ENCODE measurements at places on chromosomes 16 and 17.

DNA sequence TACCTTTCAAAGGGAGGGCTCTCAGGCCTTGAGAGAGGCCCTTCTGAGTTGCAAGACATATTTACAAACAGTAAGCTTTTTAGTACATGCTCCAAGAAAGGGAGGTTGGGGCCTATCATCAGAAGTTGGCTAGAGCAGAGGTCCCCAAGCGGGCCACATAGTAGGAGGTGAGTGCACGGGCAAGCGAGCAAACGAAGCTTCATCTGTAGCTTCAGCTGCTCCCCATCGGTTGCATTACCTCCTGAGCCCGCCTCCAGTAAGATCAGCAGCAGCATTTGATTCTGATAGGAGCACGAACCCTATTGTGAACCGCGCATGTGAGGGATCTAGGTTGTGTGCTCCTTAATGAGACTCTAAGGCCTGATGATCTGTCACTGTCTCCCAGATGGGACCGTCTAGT lies 26.2 kb downstream of the PRDM7 start:
- no peak for DNase-seq

- no peak for DNase-seq
Measured at GRCh38 chr17:11388054-11388453, 147.0 kb downstream of the SHISA6 start.

GRCh38 chr17:13374203-13375143 lies 227.3 kb downstream of the HS3ST3A1 start:
- DNase-seq, result peak; percentile 55

DNA sequence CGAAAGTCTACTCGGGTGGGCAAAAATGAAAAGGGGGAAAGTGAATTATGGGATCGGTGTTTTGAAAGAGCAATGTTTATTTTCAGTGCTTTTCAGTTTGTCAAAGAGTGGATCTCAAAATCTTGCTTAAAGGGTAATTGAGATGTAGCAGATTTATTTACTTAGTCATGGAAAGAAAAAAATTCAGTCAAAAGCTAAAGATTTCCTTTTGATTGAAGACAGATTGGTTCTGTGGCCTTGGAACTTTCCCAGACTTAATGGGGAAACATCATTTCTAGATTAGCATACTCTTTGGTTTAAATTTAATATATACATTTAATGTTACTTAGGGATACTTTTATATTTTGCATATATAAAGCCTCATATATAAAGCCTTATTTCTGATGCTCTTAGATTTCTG lies 20.6 kb downstream of the PRKAR1A start:
- no peak for DNase-seq

GRCh38 chr17:4744999-4745969 lies 5.6 kb upstream of the CXCL16 start:
- no peak for DNase-seq

DNA sequence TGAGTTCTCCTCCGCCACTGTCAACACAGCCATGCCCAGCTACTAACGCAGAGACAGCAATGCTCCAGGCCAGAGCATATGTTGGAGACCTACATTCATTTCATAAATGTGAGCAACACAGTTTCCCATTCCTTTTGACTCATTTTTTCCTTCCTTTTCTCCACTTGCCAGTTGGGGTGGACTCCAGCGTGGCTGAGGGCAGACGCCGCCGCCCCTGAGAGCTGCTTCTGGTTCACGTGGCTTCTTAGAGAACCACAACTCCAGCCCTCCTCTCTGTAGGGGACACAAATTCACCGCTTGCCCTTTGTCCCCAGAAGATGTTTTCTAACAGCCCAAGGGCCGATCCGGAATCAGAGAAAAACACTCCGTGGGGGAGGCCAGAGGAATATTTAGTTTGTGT lies 45.8 kb upstream of the ZCCHC14 start:
- DNase-seq, result peak; percentile 47

- DNase-seq, result no peak
Measured at GRCh38 chr17:80030730-80031410, 4.8 kb downstream of the TBC1D16 start.

DNA sequence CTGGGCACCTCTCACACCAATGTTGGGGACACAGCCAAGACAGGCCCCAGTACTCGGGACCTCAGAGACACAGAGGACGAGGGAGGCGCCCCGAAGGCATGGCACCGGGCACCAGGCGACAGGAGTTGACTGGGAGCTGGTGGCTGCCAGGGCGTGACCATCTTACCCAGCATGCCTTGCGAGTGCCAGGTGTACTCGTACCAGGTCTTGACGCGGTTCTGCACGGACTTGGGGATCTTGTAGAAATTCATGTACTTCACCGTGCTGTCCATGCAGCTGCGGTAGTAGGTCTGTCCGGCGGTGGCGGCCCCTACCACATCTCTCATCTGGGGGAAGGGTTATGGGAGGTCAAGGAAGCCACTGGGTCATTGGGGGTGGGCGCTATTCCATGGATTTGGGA lies 67.3 kb downstream of the CNGB1 start:
- DNase-seq, result no peak

GRCh38 chr16:85005285-85006069 lies 5.9 kb downstream of the ZDHHC7 start:
- DNase-seq, result peak; percentile 59

GRCh38 chr17:82489117-82489516 lies 30.4 kb upstream of the FOXK2 start:
- DNase-seq, result peak; percentile 54

- peak; percentile 18 for DNase-seq
Measured at GRCh38 chr17:16928406-16929034, 43.4 kb downstream of the TNFRSF13B start.

- no peak for DNase-seq
Measured at GRCh38 chr16:68033101-68033500, 10.0 kb downstream of the DUS2 start.

DNA sequence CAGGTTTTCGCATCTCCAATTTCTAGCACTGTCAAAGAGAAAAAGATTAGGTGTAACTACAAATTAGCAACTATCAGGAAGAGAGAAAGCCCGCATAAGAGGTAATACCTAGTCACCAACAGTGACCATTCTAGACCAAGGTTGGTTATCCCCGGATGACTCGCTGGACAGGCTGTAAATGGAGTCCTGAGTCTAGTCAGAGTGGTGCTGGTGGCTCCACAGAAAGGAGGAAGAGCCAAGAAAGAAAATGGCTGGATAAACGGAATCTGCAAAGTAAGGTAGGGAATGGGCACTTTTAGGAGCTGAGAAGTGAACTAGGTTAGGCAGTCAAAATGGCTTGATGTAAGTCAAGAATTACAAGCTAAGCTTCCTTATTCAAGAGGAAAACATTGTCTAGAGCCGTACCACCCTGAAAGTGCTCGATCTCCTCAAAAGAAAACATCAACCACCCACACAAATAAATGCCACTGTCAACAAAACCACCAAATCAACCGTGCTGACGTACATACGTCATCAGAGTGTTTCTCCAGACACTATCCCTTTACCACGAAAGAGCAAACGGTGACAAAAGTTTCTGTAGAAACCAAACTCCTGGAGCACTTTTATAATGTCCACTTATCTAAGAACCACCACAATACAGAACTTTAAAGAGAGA lies 2.2 kb downstream of the GSPT1 start:
- no peak for DNase-seq

DNA sequence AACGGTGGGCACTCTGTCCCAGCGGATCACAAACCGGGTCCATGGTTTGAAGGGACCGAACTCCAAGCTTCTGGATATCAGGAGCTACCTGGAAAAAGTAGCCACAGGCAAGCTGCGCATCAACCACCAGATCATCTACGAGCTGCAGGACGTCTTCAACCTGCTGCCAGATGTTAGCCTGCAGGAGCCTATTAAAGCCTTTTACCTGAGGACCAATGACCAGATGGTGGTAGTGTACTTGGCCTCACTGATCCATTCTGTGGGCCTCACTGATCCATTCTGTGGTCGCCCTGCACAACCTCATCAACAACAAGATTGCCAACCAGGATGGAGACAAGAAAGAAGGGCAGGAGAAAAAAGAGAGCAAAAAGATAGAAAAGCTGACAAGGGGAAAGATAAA lies 6.3 kb upstream of the CEP112 start:
- no peak for DNase-seq

GRCh38 chr16:88686062-88686438 lies 257 bp downstream of the SNAI3 start:
- no peak for DNase-seq

GRCh38 chr17:17568772-17569195 lies 22.7 kb downstream of the PEMT start:
- DNase-seq, result no peak

DNA sequence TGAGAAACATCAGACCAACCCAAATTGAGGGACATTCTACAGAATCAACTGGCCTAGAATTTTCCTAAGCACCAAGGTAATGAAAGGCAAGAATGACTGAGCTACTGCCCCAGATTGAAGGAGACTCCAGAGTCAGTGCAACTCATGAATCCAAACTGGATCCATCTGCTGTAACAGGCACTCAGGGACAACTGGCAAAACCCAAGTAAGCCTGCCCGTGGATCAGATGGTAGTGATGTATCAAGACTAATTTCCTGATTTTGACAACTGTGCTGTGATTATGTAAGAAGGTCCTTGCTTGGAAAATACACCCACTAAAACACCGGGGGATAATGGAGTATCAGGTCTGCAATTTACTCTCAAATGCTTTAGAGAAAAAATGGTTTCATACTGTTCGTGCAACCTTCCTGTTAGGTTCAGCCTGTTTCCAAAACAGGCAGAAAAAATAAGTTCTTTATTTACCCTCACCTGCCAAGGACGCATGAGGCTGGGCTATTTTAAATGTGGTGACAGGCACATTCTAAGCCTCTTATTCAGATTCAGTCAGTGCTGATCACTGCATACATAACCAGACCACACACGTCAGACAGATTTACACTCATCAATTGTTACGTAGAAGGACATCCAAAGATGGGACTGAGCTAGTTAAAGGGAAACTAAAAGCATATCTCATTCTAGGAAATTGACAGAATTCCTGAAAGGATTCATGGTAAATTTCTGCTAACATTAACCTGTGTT lies 7.0 kb downstream of the MBTPS1 start:
- no peak for DNase-seq

- DNase-seq, result peak; percentile 59
Measured at GRCh38 chr17:38428112-38428642, at the start of gene ARHGAP23. TSS of gene ARHGAP23 (plus strand) at chr17:38428464. CDS start at chr17:38428486, 22 bp downstream.

GRCh38 chr17:73435412-73435811 lies 123.6 kb upstream of the CDC42EP4 start:
- DNase-seq, result no peak

DNA sequence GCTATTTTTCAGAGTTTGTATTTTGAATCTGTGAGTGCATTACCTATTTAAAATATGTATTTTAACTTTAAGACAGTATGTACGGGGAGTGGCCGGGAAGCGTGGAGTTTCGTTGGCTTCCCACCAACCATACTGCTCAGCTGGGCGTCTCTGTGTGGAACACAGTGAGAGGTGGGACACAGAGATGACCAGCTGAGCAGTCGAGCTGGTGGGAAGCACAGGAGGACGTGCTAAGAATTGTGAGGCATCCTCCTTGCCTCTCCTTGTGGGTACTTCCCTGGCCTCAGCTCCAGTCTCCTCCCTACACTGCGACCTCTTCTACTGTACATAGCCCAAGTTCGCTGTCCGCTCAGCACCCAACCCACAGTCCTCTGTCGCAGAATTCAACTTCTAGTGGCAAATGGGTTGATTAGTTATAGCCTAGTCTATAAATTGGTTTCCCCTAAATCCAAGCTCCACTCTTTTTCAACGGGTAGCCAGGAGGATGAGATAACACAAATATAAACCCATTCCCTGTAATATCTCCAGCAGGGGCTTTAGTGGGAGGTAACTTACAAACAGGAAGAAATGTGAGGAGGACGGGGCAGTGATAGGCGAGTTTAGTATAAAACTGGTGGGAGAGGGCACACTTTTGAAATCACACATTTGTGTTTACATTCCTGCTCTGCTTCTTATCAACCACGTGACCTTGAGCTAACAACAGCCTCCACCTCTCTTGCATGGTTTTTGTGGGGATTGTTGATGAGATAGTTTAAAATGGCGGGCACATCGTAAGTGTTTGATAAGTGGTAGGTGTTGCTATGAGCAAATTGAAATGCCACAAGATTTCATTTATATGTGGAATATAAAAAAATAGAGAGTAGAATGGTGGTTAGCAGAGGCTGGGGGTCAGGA lies 211.9 kb upstream of the HS3ST3A1 start:
- DNase-seq, result no peak

- DNase-seq, result no peak
Measured at GRCh38 chr16:47626246-47626645, 165.1 kb downstream of the PHKB start.

DNA sequence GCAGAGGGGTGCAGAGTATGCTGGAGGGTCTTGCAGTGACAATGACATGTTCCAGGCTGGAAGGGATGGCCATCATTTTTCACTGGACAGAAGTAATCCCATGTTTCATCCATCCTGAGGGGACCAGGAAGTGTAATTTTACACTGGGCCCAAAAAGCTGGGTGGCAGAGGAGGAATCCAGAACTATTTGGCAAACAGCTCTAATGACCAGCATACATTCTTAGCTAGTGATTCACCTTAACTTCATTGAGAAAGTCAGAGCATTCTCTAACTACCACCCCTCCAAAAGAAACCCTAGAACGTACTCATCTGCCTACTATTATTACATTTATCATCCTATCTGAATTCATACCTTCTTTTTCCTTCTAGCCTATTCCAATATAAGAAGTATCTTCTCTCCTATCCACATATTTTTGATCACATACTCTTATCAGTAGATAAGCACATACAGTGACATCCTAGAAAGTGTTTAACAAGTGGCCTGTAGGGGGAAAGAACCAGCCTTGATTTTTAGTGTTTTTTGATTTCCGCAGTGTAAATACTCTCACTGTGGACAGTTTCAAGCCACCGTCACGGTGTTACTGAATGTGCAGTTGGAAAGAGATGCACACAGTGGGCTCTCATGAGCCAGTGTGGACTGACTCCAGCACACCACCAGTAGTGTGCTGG lies 118.1 kb downstream of the FTO start:
- DNase-seq, result no peak

GRCh38 chr16:81553080-81553813 lies 108.6 kb downstream of the CMIP start:
- DNase-seq, result no peak

- peak; percentile 47 for DNase-seq
Measured at GRCh38 chr17:9123594-9124553, 102.6 kb downstream of the NTN1 start.

GRCh38 chr17:39487946-39488345 lies 26.7 kb downstream of the CDK12 start:
- no peak for DNase-seq

DNA sequence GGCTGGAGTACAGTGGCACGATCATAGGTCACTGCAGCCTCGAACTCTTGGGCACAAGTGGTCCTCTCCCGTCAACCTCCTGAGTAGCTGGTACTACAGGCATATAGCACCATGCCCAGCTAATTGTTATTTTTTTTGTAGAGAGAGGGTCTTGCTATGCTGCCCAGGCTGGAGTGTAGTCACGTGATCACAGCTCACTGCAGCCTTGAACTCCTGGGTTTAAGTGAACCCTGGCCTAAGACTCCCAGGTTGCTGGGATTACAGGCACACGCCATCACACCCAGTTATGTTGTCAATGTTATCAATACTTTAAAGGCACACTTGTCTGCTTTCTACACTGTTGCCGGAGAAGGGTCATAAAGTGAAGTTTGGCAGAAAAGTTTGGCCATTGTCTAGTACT lies 22.0 kb upstream of the LASP1NB start:
- no peak for DNase-seq

- no peak for DNase-seq
Measured at GRCh38 chr17:81398832-81399411, 3.7 kb downstream of the BAHCC1 start.
